Stimulated activated CD8-positive, alpha-beta memory T cell treated with anti-CD3 and anti-CD28 coated beads, Interleukin-4, amount 100 ng/mL, for 1 hour (primary cell): ENCODE measurements at places on chromosomes 2 and 18.
A peak's percentile ranks its signal among the peaks of the same experiment; 100 is the strongest.

DNA sequence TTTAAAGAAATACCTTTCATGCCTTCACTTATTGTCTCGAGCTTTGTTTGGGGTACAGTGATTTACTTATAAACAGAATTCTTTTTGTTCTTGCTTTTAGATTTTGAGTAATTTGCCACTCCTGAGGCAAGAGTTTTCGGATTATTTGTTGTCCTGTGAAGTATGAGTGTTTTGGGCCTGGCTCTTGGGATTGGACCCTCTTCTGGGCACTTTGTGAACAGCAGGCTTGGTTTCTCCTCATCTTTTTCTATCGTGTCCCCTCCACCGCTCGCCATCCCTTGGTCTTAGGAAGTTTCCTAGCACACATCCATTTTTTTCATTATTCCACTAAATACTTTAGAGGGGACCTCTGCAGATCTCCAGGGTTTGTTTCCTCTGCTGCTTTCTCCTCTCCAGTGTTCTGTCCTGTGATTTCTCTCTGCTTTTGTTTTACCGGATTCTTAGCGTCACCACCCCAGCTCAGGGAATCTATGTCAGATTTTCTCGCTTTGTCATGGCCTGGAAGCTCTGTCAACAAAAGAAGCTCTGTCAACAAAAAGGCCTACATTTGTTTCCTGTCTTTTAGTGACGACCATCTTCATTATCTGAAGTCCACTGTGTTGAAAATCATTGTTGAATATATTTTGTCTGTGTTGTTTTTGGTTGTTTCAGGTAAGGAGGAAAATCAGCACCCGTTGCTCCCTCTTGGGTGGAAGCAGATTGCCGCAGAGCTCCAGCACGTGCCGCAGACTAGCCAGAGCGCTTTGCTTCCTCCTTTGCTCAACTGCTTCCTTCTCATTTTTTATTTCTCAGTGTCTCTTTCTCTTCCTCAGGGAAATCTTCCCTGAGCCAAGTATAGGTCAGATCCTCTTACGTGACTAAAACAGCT is 27.8 kb downstream of the ANKRD62 start:
- no peak for DNase-seq

DNA sequence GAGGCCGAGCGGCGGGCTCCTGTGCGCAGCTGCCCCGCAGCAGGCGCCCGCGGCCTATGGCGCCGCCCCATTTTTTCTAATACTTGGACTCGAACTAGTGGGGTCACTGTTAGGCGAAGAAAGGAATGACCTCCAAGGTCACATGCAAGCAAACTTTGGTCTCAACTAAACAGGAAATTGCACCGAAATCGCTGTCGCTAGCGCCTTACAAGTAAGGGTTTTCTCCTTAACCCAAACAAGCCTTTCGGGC is 339 bp downstream of the ACAA2 start:
- no peak for DNase-seq

DNA sequence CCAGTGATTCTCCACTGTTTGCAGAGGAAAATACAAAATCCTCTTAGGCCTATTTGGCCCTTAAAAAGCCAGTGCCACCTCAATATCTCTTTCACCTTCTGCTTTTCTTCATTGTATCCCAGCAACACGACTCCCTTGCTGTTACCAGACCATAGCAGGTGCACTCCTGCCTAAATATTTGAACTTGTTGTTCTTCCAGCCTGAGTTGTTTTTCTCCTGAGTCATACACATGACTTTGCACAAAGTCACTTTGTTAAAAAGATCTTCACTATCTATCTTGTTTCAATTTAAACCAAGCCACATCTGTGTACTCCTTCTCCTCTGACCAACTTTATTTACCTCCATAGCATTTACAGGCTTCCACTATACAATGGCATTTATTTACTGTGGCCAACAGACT is 103.6 kb downstream of the LRRTM4 start:
- no peak for DNase-seq

DNA sequence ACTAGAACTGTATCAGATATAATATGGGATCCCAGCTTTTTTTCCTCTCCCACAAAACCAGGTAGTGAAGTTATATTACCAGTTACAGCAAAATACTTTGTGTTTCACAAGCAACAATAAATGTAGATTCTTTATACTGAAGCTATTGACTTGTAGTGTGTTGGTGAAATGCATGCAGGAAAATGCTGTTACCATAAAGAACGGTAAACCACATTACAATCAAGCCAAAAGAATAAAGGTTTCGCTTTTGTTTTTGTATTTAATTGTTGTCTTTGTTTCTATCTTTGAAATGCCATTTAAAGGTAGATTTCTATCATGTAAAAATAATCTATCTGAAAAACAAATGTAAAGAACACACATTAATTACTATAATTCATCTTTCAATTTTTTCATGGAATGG is 77.7 kb upstream of the CSRNP3 start:
- no peak for DNase-seq

GRCh38 chr18:864872-865273 is 39.8 kb upstream of the ADCYAP1 start:
- DNase-seq, result peak; percentile 33

GRCh38 chr2:133026536-133027177 is 356.7 kb upstream of the LYPD1 start:
- DNase-seq, result no peak
